ENCODE measurements at places on chromosomes 3 and 15. TPM values are rescaled to one million over a fixed set of nuclear protein-coding genes. Genes with fewer than 3 reads are reported as not detected.

The ACSBG1 gene
- polyA plus RNA-seq: not detected

The SCAMP5 gene
- 0.93 TPM for polyA plus RNA-seq

The GOLGA8R gene
- polyA plus RNA-seq: 0.28 TPM

The GOLGA8J gene
- not detected for polyA plus RNA-seq

The ALG1L2 gene
- polyA plus RNA-seq: not detected

The ACTC1 gene
- 0.68 TPM for polyA plus RNA-seq

The CAMK2N2 gene
- 0.24 TPM for polyA plus RNA-seq

The ARHGAP31 gene
- polyA plus RNA-seq: 8.1 TPM

The PLAAT1 gene
- polyA plus RNA-seq: 0.18 TPM

The CAPN3 gene
- 1.8 TPM for polyA plus RNA-seq

The NEK10 gene
- 1.4 TPM for polyA plus RNA-seq

The SCN11A gene
- polyA plus RNA-seq: 0.01 TPM

The MFGE8 gene
- polyA plus RNA-seq: 336 TPM

The PRR23B gene
- not detected for polyA plus RNA-seq
